MV-4-11 (cell line): ENCODE measurements at places on chromosomes 4 and X.

DNA sequence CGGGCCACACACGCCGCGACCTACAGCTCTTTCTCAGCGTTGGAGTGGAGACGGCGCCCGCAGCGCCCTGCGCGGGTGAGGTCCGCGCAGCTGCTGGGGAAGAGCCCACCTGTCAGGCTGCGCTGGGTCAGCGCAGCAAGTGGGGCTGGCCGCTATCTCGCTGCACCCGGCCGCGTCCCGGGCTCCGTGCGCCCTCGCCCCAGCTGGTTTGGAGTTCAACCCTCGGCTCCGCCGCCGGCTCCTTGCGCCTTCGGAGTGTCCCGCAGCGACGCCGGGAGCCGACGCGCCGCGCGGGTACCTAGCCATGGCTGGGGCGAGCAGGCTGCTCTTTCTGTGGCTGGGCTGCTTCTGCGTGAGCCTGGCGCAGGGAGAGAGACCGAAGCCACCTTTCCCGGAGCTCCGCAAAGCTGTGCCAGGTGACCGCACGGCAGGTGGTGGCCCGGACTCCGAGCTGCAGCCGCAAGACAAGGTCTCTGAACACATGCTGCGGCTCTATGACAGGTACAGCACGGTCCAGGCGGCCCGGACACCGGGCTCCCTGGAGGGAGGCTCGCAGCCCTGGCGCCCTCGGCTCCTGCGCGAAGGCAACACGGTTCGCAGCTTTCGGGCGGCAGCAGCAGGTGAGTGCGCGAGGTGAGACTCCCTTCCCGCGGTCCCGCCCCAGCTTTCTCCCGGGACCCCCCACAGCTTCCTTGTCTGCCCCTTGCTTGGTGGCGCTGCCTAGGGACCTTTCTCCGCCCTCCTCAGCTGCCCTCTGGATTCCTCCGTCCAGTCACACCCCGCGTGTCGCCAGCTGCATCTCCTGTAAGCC, 678 bp downstream of the BMP3 start:
- DNase-seq, result no peak

GRCh38 chr4:127012549-127012948, 620.2 kb upstream of the INTU start:
- DNase-seq, result no peak

DNA sequence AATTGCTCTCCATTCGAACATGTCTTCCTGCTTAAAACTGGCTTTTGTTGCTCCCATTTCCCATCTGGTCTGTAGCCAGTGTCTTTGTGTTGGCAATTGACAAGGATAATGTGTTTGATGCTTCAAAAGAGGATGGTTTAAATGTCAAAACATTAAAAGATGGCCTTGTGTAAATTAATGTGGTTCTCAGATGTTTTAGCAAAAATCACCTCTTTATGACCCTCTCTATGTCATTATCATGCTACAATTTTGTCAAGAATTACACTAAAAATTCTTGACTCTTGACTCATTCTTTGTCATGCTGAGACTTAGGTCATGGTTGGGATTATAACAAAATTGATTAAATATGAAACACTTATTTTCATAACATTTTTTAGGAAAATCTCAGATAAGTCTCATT, 47.4 kb downstream of the TMEM131L start:
- no peak for DNase-seq

DNA sequence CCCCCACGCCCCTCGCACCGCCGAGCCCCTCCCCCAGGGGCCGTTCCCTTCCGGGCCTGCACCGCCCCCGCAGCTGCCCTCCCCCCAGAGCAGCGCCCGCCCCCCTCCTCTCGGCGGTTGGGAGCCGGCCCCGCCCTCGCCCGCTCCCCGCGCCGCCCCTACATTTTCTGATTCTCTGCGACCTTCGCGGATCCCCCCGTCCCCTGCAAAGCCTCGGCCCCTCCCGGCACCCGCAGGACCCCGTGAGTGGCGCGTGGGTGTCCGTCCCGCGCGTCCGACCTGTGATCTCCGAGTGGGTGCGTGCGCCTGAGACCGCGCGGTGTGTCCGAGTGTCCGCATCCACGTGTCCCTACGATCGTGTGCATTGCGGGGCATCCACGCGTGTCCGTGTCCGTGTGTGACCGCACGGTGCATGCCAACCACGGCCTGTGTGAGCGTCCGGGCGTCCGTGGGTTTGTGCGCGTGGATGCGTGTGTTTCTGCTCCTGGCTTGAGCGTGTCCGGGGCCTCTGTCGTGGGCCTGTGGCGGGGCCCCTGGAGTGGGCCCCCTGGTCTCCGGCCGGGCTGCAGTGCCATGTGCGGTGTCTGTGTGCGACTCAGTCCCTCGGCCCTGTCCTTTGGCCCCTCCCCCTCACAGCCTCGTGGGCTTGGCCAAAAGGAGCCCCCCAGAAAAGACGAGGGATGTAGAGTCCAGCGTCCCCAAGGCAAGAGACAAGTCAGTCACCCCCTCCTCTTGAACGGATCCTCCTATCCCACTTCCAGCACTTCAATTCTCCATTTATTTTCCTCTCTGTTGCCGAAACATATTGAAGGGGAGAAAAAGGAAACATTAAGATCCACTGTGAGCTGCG, 8.8 kb upstream of the NKX1-1 start:
- DNase-seq, result no peak

- DNase-seq, result no peak
Observed at GRCh38 chr4:128345650-128346049, 58.0 kb upstream of the PGRMC2 start.

DNA sequence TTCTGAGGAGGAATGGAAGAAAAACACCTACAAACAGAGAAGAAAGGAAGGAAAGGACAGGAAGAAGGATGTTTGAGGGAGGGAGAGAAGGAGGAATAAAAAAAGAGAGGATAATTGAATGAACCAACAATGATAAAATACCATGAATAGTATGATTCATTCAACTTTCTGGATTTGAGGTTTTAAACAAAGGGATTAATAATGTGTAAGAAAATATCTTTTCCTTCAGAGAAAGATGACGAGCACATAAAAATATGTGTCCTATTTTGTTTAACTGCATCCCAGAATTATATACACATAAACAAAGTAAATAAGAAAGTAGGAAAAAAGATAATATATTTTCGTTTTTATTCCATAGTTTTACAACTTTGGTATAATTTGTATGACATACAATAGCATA, 1380.4 kb downstream of the STIM2 start:
- no peak for DNase-seq

GRCh38 chrX:97841544-97842179, 958.0 kb downstream of the RPA4 start:
- no peak for DNase-seq

DNA sequence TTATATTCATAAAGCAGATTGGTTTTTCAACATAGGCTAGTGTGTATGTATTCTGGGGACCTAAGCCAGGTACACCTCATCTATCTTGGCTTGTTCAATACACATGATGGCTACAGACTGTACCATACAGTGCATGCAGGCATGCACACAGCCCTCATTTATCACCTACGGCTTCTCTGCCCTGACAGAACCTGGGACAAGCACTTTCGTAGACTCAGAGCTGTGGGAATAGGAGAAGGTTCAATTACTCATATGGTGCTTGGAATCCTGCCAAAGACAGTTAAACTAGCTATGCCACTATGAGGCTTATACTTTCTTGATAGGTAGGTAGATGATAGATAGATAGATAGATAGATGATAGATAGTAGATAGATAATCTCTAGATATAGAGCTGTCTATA, 457.2 kb downstream of the GALNTL6 start:
- DNase-seq, result no peak

DNA sequence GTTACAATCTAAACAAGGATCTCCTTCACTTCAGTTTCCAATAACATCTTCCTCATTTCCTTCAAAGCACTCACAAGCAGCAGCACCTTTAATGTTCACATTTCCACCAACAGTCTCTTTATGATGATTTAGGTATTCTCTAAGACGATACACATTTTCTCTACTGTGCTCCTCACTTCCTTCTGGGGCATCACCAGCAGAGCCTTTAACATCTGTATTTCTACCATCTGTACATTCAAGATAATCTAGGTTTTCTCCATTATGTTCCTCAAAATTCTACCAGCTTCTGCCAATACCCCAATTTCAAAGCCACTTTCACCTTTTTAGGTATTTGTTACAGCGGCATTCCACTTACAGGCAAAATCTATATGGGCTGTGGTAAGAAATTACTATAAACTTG, 80.6 kb downstream of the FBXW7 start:
- no peak for DNase-seq

DNA sequence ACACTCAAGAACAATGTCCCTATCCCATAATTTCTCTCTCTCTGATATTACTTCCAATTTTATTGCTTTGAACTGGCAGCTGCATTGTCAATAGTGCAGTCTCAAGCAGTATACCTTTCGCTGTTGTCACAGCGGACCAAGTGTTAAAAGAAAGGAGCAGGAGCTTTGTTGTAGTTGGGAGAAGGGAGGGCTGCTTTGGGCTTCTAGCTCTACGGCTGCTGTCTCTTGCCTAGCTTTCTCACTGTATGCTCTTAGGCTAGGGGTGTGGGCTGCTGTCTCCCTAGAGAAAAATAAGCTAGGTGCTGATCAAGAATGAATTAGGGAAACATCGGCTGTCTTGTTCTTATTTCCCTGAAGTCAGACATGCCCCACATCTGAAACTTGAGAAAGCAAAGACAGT, 52.5 kb downstream of the TRPC5OS start:
- no peak for DNase-seq

GRCh38 chr4:18957716-18958115, 936.2 kb upstream of the LCORL start:
- DNase-seq, result no peak

DNA sequence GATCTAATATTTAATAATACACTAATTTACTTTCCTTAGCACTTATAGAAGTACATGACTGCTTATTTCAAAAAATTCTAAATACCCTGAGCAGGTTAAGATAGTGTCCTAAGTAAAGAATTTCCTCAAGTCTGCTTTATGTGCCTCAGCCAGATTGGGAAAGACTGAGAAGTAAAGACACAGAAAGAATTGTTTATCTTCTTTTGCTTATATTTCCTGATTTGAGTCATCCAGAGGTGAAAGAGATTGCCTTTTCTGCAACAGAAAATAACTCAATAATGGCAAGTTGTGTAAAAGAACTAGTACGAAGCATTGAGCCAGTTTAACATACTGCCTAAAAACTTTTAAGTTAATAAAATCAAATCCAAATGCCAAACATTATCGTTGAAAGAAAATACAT, 45.0 kb downstream of the NAF1 start:
- no peak for DNase-seq
